Kasumi-1 (cell line): ENCODE measurements at places on chromosomes 1 and 21.

DNA sequence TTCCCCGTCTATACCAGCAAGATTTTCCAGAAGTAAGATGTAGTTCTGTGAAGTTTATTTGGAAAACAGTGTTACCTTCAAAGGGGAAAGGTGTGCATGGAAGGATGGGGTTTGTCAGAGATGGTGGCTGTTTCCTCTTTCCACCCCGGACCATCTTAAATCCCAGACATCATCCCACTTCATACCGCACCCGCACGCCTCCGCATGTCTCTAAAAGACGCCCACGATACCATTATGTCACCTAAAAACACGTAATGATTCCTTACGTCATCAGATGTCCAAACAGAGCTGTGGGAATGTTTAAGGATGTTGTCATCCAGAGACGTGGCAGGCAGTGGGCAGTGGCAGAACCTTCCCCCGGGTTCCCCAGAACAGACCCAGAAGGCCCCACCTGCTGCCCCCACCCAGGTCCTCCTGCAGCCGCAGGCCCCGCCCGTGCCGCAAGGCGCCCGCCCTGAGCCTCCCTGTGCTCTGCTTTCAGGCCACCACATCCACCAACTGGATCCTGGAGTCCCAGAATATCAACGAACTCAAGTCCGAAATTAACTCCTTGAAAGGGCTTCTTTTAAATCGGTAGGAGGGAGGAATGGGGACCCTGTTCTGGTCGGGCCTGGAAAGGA lies 152.2 kb downstream of the PEX14 start:
- DNase-seq, result no peak

DNA sequence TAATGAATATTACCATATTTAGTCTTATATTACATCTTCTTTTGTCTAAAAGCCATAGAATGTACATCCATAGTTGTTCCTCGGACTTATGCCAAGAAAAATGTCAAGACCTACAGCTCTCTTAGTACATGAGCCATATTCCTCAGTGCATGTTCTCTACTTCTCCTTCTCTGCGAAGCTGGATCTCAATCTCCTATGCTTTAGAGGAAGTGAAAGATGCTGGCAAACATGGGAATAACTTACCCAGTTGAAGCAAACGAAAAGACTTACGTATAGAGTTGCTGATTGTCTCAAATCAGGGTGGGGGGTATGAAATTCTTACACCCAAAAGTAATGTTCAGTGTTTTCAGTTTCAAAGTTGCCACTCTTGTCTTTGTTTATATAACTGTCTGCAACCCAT lies 32.7 kb downstream of the OR13G1 start:
- no peak for DNase-seq

DNA sequence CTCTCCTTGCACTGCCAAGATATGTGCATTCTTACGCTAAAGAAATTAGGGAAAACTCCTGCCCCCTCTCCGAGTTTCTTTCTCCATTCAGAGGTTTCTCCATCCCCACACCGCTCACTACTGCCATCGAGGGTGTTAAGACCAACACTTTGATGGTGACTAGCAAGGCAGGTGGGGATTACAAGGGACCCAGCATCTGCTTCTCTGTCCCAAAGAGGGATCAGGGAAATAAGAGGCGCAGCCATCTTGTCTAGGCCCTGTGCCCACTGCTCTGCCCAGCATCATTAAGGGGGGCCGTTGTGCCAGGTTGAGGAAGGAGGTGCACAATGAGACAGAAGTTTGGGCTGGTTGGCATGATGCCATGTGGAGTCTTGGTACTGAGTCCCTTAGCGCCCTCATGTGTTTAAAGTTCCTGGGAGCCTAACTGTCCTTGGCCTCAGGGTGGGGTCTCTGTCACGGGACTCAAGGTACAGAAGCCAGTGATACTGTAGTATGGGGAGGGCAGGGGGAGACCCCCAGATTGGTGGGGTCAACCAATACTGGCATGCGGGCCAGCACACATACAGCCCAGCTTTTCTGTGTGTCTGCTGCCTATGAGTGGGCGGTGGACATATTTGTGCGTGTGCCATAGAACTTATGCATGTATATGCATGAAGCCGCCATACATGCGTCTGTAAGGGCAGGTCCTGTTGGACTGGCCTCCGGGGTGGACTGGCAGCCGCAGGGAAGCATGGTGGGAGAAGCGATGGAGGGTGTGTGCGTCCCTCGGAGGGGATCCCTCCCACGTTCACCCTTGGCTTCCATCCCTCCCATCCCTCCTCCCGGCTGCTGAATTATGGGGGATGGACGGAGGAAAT lies 5.5 kb downstream of the EFNA3 start:
- peak; percentile 48 for DNase-seq

- no peak for DNase-seq
These were observed 85.1 kb downstream of the JAK1 start for GRCh38 chr1:64881281-64881680.

- no peak for DNase-seq
These were observed 104.3 kb upstream of the CDC42BPA start for GRCh38 chr1:227422581-227422980.

- DNase-seq, result no peak
These were observed 136.9 kb downstream of the BARHL2 start for GRCh38 chr1:90580176-90580575.

DNA sequence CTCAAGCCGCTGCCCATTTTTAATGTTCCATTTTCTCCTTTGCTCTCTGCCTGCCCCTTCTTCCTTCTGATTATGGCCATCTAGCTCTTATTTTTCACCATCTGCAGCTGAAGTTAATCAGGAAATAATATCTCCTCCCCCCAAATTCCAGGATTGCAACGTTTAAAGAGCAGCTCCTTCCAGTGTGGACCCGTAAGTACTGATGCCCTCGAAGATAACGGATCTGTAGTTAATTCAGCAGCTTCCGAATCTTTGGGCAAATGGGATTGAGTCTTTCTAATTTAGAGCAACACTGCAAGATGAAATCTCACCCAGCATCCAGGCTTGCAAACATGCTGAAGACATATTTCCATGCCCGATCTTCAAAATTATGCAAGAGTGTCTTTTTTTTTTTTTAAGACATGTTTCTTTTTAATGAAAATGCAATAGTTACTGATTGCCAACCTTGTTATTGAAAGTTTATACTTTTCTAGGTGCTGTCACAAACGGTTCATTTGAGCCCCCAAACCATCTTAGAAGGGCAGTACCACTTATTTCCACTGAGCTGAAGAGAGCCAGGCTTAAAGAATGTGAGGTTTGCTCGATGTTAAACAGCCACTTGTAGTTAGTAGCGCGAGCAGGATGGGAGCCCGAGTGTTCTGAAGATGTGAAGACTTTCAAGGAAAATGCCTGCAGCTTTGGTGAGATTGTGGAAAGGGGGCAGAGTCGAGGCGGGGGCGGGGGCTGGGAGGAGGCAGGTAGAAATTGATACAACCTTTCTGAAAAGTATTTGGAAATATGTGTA lies 10.9 kb upstream of the RCAN3 start:
- DNase-seq, result no peak

- no peak for DNase-seq
These were observed 109.0 kb downstream of the PGBD5 start for GRCh38 chr1:230316864-230317745.

- DNase-seq, result no peak
These were observed 91.2 kb upstream of the CD1D start for GRCh38 chr1:158089476-158089875.

DNA sequence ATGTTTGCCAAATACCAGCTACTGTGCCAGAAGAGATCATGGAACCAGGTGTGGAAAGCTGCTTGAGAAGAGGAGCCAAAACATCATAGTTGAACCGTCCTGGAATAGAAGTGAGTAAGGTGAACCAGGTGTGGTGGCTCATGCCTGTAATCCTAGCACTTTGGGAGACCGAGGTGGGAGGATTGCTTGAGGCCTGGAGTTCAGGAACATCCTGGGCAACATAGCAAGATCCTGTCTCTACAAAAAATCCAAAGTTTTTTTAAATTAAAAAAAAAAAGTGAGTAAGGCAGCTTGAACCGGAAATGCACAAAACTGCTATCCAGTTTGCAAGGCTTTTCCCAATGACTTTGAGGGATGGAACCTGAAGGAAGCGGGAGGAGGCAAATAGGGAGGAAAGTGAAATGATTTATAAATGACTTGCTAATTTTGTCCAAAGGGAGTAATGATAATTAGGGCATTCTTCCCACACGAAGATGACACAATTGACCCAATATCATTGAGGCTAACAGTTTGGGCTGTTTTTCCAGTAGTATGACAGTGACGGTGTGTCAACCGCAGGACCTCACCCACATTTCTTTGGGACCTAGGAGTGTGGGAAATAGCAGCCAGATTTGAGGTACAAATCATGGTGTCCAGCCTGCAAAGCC lies 1.5 kb upstream of the CNN3 start:
- no peak for DNase-seq

GRCh38 chr1:119083980-119084379 lies 56.5 kb downstream of the WARS2 start:
- DNase-seq, result peak; percentile 16
